D721Med (cell line): ENCODE measurements at places on chromosomes 13 and 19.

- DNase-seq: no peak
These were observed 6.3 kb upstream of the NDUFS7 start for GRCh38 chr19:1377176-1377964.

DNA sequence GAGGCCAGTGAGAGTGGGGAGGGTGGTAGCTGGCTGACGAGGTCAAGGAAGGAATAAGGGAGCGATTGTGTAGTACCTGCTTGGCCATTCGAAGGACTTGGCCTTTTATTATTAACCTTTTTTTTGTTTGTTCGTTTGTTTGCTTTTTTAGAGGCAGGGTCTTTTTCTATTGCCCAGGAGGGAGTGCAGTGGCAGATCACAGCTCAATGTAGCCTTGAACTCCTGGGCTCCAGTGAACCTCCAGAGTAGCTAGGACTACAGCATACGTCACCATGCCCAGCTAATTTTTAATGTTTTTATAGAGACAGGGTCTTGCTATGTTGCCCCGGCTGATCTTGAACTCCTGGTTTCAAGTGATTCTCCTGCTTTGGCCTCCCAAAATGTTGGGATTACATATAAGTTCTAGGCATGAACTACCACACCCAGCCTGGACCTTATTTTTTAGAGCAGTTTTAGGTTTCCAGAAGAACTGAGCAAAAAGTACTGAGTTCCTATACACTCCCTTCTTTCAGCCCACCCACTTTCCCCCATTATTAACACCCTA lies 25.5 kb downstream of the ARHGEF7 start:
- DNase-seq: no peak

DNA sequence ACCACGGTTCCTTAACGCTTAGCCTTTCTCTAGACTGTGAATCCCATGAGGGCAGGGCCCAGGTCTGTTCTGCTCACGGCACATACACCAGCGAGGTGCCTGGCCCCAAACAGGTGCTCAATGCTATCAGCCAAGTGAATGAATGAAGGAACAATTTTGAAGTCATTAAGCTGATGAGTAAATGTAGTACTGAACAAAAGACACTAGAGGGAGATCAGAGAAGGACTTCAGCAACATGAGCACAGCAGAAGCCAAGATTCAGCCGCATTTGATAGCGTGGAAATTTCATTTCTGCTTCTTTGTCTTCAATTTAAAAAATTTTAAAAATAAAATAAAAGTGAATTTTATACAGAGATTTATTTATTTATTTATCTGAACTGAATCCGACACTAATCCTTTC lies 20.1 kb upstream of the MYO16 start:
- DNase-seq: no peak

DNA sequence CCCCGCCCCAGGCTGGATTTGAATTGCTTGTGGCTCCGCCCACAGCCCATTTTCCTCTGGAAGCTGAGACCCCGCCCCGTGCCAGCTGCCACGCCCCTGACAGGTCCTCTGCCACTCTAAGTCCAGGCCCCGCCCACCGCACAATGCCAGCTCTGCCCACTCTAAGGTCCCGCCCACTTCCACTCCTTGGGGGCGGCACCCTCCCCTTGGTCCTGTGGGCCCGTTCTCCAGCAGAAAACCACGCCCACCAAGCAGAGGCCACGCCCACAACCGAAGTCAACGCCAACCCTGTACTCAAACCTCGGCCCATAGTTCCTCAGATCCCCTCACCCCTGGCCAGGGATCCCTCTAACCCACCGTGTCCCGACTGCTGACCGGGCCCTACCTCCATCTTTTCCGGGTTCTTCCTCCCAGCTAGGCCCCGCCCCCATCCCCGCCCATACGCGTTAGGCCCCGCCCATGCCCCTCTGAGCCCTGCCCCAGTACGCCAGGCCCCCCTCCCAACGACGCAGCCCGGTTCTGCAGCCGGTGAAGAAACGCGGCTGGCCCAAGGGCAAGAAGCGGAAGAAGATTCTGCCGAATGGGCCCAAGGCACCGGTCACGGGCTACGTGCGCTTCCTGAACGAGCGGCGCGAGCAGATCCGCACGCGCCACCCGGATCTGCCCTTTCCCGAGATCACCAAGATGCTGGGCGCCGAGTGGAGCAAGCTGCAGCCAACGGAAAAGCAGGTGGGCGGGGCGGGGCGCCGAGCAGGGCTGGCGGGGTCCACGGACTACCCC lies 1.3 kb downstream of the HMG20B start:
- DNase-seq: peak; percentile 62

DNA sequence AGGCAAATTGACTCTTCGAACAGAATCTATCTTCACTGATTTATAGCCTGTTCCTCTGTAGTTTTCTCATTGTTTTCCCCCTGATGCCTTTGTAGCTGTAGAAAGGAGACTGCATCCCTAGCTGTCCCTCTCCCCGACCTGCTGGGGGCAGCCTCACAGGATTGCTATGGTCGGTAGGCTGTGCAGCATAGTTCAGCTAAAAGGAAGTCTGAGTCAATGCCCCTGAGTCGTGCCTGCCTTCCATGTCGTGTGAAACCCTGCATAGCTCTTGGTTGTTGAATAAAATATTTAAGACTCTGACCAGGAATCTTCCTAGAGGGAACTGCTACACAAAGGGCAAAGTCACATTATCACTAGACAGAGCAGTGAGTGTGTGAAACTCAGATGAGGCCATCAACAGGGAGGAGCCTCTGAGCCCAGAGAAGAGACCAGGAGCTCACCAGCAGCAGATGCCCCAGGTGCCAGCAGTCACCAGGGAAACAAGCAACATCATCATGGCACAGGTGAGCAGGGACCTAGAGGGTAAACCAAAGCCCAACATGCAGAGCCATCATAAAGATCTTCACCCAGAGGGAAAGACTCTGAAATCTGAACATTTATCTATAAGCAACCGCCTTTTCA lies 108.4 kb upstream of the NBEA start:
- no peak for DNase-seq

DNA sequence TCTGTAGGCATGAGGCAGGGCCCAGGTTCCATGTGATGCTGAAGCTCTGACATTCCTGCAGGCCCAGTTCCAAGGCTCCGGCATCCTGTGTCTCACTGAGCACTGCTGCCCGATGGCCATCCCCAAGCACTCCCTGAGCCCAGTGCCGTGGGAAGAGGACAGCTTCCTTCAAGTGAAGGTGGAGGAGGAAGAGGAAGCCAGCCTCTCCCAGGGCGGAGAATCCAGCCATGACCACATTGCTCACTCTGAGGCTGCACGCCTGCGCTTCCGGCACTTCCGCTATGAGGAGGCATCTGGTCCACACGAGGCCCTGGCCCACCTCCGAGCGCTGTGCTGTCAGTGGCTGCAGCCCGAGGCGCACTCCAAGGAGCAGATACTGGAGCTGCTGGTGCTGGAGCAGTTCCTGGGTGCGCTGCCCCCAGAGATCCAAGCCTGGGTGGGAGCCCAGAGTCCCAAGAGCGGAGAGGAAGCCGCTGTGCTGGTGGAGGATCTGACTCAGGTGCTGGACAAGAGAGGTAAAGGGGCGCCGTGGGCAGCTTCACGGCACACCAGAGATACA lies 8.0 kb downstream of the ZSCAN22 start:
- DNase-seq: no peak

- no peak for DNase-seq
These were observed 9.1 kb upstream of the SPACA7 start for GRCh38 chr13:112366907-112367646.

- DNase-seq: no peak
These were observed 22.5 kb upstream of the SLC35E1 start for GRCh38 chr19:16594681-16595091.

DNA sequence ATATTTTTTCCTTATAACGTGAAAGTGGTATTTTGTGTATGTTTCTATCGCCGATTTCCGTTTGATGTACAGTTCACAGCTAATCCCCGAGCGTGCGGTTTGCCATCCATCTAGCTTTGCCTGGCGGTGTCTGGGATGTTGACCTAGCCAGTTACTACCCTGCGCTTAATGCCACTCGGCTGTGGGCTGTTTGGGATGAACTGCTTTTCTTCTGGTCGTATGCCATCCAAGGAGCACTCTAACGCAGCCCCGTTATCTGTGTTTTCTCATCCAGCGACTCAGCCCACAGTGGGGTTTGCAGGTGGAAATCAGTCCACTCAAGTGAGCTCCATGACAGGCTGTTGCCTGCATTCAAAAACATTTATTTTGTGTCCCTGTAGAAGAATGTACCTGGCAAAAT lies 512.3 kb downstream of the MYO16 start:
- DNase-seq: no peak

GRCh38 chr19:53646144-53646543 lies 14.3 kb downstream of the DPRX start:
- DNase-seq: no peak

- no peak for DNase-seq
These were observed 752.3 kb downstream of the PCDH9 start for GRCh38 chr13:66477816-66478215.

- no peak for DNase-seq
These were observed 74.9 kb downstream of the LHFPL6 start for GRCh38 chr13:39527961-39528660.

DNA sequence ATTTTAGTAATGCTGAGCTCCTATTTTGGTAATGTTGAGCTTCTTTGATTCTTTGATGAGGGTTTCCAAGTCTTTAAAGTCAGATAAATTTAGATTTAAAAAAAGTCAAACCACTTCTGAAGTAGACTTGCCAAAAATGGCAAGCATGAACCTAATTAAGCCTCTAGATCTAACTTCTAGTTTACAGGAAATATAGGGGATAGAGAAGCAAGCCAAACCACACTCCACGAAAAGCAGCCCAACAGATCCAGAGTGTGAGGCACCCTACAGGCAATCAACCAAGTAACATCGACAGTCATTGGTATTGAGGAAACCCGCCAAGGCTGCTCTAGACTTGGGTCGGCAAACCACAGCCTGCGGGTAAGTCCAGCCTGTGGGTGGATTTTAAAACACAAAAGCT lies 3.7 kb downstream of the GGACT start:
- DNase-seq: no peak

DNA sequence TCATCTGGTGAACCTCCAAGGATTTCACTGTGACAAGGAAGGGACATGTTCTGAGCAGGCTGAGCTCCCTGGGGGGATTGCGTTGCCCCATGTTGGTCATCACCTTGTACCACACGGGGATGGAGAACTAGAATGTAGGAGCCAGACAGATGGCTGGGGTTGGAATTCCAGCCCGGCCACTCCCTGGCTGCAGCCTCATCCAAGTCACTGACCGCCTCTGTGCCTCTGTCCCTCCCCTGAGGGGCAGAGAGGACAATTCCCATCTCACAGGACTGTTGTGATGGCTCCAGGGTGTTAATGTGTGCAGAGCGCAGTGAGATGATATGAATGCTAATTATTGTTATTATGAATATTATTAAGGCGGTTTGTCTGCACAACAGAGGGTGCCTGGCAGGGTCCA lies 24.1 kb downstream of the ADGRL1 start:
- DNase-seq: no peak
